Activated CD4-positive, alpha-beta memory T cell treated with anti-CD3 and anti-CD28 coated beads, Interleukin-2, amount 10 ng/mL, durations not matched to agents 7 days and 5 days (primary cell): ENCODE measurements at places on chromosomes 2 and 18. TPM values are rescaled to one million over a fixed set of nuclear protein-coding genes. Genes with fewer than 3 reads are reported as not detected.

Gene PID1
- not detected for total RNA-seq

DNA sequence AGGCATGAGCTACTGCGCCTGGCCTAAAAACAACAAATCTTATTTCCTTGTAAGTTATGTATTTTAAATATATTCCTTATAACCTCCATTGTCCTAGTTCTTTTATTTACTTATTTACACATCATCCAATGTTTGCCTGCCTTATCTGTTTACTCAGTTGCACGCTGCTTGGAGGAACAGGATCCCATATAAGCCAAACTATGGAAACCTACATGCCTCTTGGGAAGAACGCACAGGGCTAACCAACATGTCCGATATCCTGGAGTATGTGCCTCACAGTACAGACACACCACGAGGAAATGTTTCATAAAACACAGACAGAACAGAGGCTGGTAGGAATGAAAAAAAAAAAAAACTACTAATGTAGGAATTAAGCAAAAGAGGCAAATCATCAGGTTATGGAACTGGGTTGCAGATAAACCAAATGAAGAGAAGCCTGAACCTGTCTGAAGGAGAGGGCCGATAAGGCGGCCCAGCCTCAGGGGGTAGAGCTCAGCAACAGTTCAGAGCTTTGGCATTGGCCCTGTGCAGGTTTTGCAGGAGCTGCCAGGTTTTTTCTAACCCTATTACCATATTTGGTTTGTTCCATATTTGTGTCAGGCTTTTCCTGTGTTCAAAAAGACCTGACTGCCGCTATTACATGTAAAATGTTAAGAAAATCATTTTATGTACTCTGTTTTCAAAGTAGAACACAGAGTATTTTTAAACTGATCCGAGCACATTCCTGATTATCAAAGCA, 19.9 kb upstream of the SP3 start:
- DNase-seq, result no peak

GRCh38 chr18:37243741-37244140, 321.9 kb downstream of the CELF4 start:
- DNase-seq, result no peak

Gene LMAN1
- 102 TPM for total RNA-seq

Gene PMAIP1
- total RNA-seq, result 37.7 TPM

Gene RASGRP3
- total RNA-seq, result 6.3 TPM

- no peak for DNase-seq
Measured at GRCh38 chr2:45712570-45712969, 61.1 kb downstream of the PRKCE start.

GRCh38 chr2:24399434-24400206, 39.3 kb upstream of the ITSN2 start:
- no peak for DNase-seq

DNA sequence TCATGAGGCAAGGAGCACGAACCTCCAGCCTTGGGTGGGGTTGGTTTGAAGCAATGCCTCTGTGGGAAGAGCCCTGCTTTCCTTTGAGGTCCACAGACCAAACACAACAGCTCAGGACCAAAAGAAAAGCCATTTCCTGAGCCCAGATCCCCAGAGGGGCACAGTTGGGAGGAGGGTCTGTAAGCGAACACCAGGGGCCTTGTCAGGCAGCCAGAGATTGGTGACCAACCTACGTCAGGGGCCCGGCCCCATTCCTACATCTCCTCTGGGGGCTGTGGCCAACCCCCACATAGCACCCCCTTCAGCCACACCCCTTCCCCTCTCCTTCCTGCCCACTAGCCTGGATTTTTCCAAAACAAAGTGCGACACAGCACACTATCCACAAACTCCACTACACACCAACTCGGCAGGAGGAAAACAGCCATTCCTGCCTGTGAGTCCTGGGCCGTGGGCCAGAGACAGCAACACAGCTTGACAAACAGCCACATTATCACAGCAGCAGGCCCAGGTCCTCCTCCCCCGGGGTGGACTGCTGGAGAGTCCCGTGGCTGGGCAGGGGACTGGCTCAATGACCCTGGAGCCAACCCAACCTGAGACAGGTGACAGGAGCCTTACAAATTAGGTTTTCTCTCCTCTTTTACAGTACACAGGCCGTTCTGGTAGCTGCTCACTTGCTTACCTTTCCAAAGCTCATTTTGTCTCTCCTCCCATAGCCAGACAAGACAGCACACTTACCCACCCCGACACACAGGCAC, 98.8 kb downstream of the TNS1 start:
- DNase-seq, result no peak

DNA sequence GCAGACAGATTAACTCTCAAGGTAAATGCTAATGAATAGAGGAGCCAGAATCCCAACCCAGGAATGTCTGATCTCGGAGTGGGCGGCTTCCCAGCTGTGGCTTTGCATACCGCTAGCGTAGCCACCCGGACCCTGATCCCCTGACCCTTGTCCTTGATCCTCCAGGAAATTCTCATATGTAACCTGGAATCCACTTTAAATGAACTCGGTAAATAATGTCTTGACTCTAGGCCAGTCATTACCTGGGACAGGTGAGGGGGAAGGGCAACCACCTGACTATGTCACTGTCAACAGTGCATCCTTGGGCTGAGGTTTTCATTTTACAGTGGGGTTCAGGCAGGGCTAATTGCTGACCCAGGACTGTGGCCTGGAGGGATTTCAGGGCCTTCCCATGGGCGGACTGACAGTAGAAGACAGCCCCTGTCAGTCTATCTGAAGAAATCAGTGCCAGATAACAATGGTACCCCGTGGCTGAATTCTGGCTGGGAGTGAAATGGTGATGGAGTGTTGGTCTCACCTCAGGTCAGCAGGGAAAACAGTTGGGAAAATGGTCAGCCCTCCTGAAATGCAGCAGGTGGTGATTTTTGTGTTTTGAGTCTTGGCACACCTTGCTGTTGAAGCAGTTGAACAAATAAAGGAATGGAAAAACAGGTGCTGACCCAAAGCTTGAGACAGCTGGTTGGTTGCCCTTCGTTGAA, 9.6 kb downstream of the ACKR3 start:
- DNase-seq, result no peak

Gene PLEKHH2
- 0.35 TPM for total RNA-seq

- no peak for DNase-seq
Measured at GRCh38 chr2:31401580-31401979, 13.0 kb downstream of the XDH start.

DNA sequence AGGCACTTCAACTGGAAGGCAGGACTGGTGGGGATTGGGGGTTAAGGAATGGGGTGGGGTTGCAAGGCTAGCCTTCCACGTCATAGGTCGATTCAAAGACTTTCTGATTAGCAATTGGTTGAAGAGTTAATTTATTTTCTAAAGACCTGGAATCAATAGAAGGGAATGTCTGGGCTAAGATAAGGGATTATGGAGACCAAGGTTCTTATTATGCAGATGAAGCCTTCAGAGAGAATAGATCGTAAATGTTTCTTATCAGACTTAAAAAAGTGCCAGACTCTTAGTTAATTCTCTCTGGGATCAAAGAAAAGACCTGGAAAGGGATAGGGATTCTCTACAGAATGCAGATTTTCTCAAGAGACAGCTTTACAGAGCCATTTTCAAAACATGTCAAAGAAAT, 368.0 kb upstream of the DLGAP1 start:
- no peak for DNase-seq

DNA sequence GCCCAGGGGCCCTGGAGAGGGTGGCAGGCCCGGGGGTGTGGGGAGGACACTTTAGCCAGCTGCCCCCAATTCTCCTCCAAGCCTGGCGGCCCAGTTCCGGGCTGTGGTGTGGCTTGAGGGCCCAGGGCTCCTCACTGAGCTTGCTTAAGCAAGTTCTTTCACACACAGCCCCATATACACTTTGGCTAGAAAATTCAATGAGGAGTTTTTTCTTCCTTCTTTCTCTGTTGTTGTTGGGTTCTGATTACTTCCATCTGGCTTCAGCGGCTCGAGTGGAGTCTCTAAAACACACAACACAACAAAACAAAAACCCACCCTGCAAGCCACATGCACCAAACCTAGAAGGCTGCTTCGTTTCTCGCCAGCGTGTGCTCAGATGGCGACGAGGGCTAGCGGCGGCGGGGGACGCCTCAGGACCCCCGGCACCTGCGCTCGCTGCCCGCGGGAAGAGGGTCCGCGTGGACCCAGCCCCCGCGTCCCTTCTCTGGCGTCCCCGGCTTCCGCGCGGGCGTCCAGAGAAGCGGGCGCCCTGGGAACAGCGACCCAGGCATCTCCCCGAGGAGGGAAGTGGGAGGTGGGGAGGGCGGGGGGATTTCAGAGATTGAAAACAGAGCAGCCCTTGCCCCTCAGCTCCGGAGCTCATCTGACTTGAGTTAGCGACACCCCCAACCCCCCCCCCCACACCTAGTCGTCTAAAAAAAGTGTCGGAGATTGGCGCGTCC, 577 bp upstream of the GLI2 start:
- DNase-seq, result peak; percentile 1

GRCh38 chr2:3762771-3763447, 59.5 kb downstream of the DCDC2C start:
- no peak for DNase-seq

DNA sequence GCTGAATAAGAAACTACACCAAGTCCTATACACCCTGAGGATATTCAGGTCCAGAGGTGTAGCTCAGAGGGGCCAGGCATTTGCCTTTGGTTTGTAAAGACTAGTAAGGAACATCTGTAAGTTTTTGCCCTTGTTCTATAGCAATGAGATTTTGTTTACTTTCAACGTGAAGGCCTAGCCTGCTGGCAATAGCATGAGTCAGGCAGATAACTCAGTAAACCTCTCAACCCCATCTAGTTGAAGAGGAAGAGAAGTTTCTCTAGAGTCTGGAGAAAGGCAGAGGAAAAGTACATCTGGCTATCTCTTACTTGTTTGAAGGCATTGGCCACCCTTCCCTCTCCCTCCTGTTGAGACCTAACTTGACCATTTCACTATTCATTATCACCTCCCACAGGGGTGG, 70.3 kb upstream of the ZNF521 start:
- no peak for DNase-seq

DNA sequence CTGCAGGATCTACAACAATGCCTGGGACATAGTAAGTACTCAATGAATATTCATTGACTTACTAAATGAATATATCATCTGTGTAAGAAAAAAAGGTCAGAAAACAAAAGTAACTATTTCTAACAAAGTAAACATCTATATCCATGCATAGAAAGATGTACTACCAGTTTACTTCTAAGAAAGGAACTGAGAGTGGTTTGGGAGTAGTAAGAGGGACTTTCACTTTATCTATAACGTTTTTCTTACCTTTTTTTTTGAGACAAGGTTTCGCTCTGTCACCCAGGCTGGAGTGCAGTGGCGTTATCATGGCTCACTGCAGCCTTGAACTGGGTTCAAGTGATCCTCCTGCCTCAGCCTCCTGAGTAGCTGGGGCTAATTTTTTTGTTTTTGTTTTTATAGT, 25.7 kb downstream of the DHX57 start:
- no peak for DNase-seq

Gene UGT1A4
- not detected for total RNA-seq
